Spleen (tissue), 13 donors: ENCODE measurements at places on chromosomes 11 and 22. TPM values are rescaled to one million over a fixed set of nuclear protein-coding genes. Genes with fewer than 3 reads are reported as not detected.

- no peak overlapping the region for H3K4me3 ChIP-seq
- H3K36me3 ChIP-seq: no peaks in the 10 kb centered on the region
- peak; percentile 34 for DNase-seq
- no peaks in the 10 kb centered on the region for H3K4me1 ChIP-seq
These were observed 19.4 kb upstream of the FBLN1 start for GRCh38 chr22:45483319-45483718.

The TXN2 gene
- polyA plus RNA-seq: 105 TPM

The RTN4RL2 gene
- 0.29 TPM for polyA plus RNA-seq

GRCh38 chr22:43399338-43399979 is 12.4 kb upstream of the MPPED1 start:
- no peak overlapping the region for H3K27ac ChIP-seq
- H3K27me3 ChIP-seq: peaks cover 24% of the 10 kb centered on the region
- DNase-seq: peak; percentile 59
- peaks cover 7% of the 10 kb centered on the region for H3K4me1 ChIP-seq
- H3K4me3 ChIP-seq: no peak overlapping the region

The ZNF280B gene
- polyA plus RNA-seq: 0.90 TPM

- no peaks in the 10 kb centered on the region for H3K36me3 ChIP-seq
- peaks cover 45% of the 10 kb centered on the region for H3K4me1 ChIP-seq
- no peaks in the 10 kb centered on the region for H3K27me3 ChIP-seq
- no peak overlapping the region for H3K27ac ChIP-seq
- H3K4me3 ChIP-seq: no peak overlapping the region
- DNase-seq: no peak
These were observed 8.6 kb upstream of the UPB1 start for GRCh38 chr22:24486501-24486921.

The CHEK1 gene
- polyA plus RNA-seq: 2.9 TPM

GRCh38 chr11:2189938-2190656 is 18.5 kb upstream of the TH start:
- H3K4me3 ChIP-seq: no peak overlapping the region
- H3K36me3 ChIP-seq: no peaks in the 10 kb centered on the region
- peaks cover 14% of the 10 kb centered on the region for H3K27me3 ChIP-seq
- no peak for DNase-seq
- H3K4me1 ChIP-seq: peaks cover 15% of the 10 kb centered on the region

The OR2AT4 gene
- polyA plus RNA-seq: not detected

- no peak overlapping the region for H3K27ac ChIP-seq
- peaks cover 28% of the 10 kb centered on the region for H3K27me3 ChIP-seq
- DNase-seq: no peak
- H3K4me3 ChIP-seq: no peak overlapping the region
These were observed 1.8 kb upstream of the SLC37A2 start for GRCh38 chr11:125061281-125061680.

DNA sequence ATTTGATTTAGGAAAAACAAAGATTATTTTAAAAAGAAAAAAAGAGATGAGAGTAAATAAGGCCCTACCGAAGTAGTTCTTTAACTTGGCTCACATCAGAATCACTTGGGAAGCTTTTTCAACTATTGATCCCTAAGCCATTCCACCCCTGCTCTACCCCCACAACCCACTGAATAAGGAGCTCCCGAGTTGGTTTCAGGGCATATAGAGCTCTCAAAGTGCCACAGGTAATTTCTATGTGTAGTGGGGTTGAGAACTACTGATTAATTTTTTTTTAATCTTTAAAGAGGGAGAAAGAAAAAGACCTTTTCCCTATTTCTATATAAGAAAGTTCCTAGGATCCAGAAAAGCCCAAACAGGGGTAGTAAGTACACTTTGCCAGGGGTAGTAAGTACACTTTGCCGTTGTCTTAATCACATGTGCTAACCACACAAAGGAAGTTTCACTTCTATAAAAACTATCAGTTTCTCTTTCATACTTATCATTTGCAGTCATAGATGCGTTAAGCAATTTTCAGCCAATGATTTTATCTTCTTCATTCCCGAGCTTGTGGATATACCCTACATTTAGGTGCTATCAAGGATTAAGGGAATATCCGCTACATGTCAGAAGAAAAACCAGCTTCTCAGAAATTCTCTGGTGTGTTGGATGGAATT is 108.4 kb upstream of the ZC3H12C start:
- H3K36me3 ChIP-seq: no peaks in the 10 kb centered on the region
- no peaks in the 10 kb centered on the region for H3K27me3 ChIP-seq
- peak overlapping the region; percentile 25 for H3K4me3 ChIP-seq

GRCh38 chr11:43130616-43131015 is 181.2 kb upstream of the API5 start:
- no peak overlapping the region for H3K4me3 ChIP-seq
- DNase-seq: no peak
- no peaks in the 10 kb centered on the region for H3K4me1 ChIP-seq
- no peaks in the 10 kb centered on the region for H3K27me3 ChIP-seq
- no peaks in the 10 kb centered on the region for H3K36me3 ChIP-seq

DNA sequence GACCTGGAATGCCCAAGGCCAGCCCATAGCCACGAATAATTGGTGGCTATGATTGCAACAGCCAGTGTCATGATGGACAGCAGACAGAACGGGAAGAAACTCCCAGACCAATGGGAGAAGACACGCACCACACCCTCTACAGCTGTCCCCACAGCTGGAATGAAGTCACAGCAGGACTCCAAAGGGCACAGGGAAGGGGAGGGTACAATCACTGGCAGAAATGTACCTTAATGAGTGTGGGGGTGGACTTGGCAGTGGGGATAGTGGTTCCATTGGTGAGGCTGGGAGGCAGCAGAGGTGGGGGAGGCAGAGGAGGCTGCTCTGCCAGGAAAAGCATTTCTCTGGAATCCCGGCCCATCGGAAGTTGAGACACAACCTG is 52.9 kb downstream of the SGSM3 start:
- DNase-seq: no peak
- peak overlapping the region; percentile 10 for H3K27ac ChIP-seq
- no peak overlapping the region for H3K4me3 ChIP-seq
- peaks cover 8% of the 10 kb centered on the region for H3K4me1 ChIP-seq
- H3K36me3 ChIP-seq: no peaks in the 10 kb centered on the region

DNA sequence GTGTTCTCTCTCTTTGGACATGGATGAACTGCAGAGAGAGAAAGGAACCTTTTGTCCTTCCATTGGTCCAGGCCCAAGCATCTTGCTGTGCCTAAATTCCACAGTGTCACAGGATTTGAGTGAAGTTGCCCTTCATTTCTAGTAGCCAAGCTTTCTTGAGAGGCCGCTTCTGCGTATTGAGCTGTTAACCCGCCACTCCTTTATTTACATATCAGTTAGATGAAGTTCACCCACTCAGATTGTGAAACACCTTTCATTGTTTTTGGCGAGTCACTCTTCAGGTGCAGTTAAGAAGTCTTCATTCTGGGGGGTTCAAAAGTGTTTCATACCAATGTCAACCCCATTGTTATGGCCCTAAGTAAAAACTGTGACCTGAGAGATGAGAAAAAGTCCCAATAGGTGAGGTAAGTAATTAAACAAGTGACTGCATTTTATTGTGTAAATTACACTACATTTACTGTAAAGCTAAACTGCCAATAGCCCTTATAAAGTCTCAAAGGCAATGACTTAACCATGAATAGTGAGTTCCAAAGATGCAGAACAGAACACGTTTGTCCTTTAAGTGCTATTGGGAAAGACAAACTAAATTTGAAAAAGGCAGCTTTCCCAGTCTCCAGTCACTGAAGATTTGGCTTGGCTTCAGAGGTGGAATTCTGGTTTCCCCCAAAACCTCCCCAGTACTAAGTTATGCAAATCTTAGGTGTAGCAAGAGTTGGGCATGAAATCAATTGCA is 61.0 kb downstream of the APIP start:
- no peaks in the 10 kb centered on the region for H3K4me1 ChIP-seq
- H3K4me3 ChIP-seq: no peak overlapping the region
- H3K27me3 ChIP-seq: no peaks in the 10 kb centered on the region

The INS gene
- 1.9 TPM for polyA plus RNA-seq

The PAK1 gene
- 11.0 TPM for polyA plus RNA-seq

DNA sequence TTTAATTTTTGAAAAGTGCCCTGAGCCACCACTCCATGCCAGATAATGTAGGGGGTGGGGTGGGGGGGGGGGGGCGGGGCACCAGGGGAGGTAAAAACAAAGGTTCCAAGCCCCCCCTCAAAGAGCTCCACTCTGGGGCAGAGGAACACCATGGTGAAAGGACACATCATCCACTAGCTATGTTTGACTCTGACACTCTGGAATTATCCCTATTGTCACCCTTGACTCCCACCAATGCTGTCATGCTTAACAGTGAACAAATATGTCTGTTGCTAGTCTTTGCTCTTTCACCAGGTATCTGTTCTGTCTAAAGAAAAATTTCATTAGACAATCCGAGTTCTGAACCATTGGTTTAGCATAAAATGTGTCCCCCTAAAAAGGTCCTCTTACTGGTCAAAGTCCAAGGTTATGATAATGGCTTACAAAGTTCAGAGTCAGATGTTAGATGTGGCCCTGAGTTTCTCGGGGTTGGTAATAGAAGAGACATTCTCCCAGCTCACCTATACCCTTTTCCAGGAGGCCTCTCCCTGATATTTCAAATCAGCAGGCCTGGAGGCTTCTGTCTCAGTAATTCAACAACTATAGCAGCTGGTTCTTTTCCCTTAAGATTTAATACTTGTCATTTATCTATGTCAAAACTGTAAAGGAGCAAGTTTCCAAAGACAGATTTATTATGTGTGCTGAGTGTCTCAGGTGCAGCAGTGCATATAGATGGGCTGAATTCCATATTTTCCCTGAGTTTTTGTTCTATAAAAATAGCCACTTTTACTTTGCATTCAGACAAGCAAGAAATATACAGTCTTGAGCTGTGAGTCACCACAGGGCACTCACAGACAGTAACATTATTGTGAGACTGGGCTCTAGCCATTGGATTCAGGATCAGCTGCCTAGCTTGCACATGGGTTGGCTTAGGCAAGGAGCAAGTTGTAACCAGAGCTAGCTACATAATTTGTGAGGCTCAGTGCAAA is 174.1 kb downstream of the CSNK2A3 start:
- H3K4me3 ChIP-seq: no peak overlapping the region
- no peak overlapping the region for H3K27ac ChIP-seq
- no peak for DNase-seq
- no peaks in the 10 kb centered on the region for H3K27me3 ChIP-seq
- no peaks in the 10 kb centered on the region for H3K36me3 ChIP-seq

The AMBRA1 gene
- 3.6 TPM for polyA plus RNA-seq

The APOL5 gene
- not detected for polyA plus RNA-seq

The MS4A1 gene
- polyA plus RNA-seq: 1,116 TPM
